Activated CD4-positive, alpha-beta memory T cell treated with anti-CD3 and anti-CD28 coated beads for 36 hours (primary cell): ENCODE measurements at places on chromosomes 16 and 17.

DNA sequence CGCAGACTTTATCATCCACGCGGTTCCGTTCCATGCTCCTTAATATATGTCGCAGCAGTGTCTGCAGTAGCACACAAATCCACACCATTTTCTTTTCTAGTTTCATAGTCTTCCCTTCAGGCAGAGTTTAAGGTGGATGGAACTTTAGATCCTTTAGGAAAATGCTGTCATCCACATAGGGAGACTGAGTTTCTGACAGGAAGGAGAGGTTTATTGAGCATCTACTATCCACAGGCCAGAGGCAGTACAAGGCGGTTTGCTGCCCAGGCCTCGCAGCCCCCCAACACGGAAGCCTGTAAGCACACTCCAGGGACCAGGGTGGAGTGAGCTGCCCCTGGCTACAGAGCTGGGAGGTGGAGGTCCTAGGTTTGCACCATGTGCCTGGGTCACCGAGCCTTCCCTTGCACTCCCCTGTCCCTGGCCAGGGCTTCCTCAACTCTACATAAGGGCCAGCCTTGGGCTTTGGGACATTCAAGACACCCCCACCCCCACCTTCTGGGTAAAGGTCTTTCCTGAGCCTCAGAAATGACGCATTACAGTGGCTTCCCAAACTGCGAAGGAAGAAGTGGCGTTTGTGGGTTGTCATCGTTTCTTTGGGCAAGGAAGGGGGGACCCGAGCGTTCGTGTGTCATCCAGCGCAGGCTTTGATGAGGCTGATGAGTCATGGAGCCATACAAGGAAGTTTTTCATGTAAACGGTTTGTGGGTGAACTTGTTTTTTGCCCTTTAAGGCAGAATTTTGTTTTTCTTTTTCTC is 146.5 kb upstream of the PLCG2 start:
- DNase-seq = peak; percentile 92

DNA sequence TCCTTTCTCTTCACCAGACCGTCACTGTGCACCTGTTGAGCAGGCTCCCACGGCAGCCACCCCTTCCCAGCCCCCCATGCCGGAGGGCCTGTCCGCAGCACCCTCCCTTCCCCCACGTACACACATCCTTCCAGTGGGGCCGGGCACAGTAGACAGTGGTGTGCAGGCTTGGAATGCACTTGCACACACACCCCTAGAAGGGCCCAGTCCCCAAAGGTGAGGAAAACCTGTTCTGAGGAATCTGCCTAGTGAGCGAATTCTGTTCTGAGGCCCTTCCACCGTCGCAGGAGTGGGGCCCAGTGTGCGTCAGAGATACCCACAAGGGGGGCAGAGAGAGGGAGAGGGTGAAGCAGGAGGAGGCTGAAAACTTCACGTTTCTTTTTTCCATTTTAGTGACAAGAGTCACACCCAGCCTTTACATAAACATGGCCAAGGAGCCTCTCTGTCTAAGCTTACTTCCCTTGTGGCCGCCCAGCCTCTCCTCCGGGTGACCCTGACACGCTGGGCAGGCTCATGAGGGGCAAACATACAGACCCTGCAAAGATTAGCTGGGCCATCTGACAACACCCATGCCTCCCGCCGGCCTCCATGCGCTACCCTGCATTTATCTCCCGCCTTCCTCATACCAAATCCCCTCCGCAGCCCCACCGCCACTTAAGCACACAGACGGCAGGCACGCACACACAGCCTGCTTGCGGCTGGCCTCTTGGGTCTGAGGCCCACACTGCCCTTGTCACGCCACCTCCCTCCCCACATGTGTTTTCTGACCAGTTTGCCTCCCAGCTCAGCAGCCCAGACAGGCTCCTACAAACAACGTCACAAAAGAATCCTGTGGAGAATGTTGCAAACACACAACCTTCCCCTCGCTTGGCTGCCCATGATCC is 1.8 kb downstream of the ZBTB4 start:
- no peak for DNase-seq

DNA sequence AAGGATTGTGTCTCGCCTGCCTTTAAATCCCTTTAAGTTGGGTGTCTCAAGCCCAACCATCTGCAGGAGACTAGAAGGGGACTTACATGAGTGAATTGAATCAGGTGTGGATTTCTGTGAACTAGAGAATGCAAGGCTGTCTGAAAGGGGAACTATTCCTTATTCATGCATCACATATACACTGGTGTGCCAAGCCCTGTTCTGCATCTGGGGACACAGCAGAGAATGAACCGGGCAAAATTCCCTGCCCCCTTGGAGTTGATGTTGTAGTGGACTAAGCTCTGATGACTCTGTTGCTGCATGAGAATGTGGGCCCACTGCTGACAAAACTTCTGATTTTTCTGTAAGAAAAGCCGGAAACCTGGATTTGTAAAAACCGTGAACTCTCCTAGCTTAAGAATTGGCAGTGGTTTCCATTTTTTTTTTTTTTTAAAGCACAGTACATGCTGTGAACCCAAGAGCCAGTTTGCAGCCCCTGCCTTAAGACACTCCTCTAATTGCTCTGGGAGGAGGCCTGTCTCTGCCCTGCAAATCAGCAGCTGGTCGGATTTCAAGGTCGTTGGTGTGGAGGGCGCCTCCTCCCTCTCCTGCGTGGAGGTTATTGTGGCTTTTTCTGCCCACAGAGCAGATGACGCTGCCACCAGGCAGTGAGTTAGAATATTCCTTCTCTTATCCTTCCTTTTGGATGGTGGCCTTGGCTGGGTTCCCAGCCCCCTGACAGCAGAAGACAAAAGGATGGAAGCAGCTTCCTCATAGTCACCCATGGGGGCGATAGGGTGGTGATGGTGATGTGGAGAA is 131.0 kb downstream of the PRKCB start:
- DNase-seq = no peak

DNA sequence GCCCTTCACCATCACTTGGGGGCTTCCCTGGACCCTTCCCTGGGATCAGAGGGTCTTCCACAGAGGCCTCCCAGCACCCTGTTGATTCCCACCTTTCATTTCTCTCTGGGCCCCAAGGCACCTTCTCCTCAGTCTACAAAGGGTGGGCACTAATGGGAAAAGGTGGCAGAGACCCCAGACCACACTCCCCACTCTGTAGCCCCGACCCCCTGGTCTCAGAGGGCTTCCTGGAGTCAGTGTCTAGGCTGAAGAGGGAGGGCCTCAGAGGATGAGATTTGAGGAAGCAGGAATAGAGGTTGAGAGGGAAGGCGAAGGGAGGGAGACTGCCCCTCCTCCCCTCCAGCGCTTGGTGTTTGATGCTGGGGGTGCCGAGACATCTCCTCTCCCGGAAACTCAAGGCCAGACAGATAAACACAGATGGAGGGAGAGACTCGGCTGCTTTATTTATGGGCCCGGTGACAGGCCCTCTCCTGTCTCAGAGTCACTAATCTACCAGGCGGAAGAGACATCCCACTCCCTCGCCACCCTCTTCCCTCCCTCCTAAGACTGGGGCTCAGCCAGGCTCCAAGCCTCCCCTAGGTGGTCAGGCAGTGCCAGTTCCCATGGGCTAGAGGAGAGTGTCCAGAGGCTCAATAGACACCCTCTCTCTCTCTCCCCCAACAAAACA is 18.5 kb upstream of the SP2 start:
- no peak for DNase-seq

DNA sequence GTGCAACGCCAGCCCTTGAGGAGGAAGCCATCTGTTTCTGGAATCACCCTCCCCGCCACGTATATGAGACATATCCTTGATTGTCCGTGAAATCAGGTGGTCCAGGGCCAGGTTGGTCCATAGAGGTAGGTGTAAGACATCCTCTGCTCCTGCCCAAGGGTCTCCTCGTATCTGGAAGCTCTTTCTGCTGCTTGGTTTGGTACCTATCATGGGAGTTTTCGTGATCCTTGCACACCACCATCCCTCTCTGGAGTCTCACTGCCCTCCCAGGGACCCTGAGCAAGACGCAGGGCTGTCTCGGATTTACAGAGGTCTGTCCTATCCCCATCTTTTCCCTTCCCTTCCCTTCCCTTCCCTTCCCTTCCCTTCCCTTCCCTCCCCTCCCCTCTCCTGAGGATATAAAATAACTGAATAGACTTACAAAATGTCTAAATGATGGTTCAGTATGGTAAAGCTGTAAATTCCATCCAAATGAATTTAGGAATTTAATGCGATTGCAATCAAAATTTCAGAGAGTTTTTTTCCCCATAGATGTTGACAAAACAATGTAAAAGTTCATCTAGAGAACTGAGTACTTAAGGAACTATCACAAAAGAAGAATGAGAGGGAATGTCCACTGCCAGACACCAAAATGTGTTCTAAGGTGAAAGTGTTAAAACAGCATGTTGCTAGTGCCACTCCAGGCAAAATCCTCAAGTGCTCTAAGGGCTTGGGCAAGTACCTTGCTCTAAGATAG is 2.0 kb upstream of the CCDC42 start:
- no peak for DNase-seq

DNA sequence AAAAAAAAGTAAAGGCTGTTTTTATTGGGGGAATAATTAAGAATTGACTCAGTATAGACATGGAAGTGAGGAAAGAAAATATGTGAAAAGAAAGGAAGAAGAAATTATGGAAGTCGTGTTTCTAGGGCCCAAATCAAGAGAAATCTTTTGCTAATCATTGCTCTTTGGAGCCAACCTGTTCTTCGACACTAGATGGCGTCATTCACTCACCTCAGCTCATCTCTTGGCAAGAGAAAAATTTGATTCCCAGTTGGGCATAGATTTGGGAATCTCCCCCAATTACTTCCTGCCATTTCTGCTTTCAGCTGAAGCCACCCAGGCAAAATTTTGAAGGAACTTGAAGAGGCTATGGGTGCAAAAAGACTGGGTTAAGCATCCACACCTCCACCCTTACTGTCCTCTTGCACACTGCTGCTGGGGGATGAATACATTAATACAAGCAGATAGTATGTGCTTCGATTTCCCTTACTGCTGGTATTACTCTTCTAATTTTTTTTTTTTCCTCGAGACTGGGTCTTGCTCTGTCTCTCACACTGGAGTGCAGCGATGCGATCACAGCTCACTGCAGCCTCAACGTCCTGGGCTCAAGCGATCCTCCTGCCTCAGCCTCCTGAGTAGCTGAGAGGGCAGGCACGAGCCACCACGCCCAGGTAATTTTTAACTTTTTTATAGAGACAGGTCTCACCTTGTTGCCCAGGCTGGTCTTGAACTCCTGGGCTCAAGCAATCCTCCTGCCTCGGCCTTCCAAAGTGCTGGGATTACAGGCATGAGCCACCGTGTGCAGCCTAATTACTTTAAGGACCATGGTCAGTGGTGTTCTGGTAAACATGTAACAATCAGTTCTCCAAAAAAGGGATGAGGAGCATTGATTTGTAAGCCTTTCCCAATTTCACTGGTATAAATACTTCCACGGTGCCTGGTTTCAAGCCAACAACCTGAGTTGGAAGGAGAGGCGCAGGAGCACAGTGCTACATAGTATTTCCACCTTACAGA is 13.5 kb downstream of the PSMD7 start:
- DNase-seq = no peak

- no peak for DNase-seq
Measured at GRCh38 chr16:63737633-63738032, 1384.2 kb downstream of the CDH11 start.
